ENCODE measurements at places on chromosomes 7 and 10. TPM values are rescaled to one million over a fixed set of nuclear protein-coding genes. Genes with fewer than 3 reads are reported as not detected.

- no peaks in the 10 kb centered on the region for H3K4me1 ChIP-seq
- H3K4me3 ChIP-seq = no peak overlapping the region
- H3K27ac ChIP-seq = no peak overlapping the region
Measured at GRCh38 chr10:71234970-71235685, 22.8 kb downstream of the UNC5B start.

Gene FOXI2
- not detected for total RNA-seq

- no peak overlapping the region for H3K4me3 ChIP-seq
- no peaks in the 10 kb centered on the region for H3K4me1 ChIP-seq
- H3K27ac ChIP-seq = no peak overlapping the region
- DNase-seq = no peak
- H3K27me3 ChIP-seq = no peaks in the 10 kb centered on the region
- no peaks in the 10 kb centered on the region for H3K36me3 ChIP-seq
Measured at GRCh38 chr7:100685631-100686145, 8.4 kb downstream of the GIGYF1 start.

DNA sequence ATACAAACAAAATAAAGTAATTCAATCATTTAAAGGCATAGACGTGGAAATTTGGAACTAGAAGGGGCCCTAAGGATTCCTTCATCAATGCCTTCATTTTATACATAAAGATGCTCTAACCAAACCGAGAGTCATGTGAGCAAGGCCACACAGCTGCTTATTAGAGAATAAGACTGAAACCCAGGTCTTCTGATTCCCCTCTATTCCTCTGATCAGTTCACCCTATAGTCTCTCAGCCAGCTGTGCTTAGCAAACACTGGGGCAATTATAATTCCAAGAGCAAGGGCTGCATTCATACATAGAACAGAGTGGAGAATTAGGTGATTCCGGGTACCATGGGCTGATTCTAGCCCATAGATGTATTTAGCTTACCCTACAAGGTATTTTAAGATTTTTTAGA lies 9.7 kb upstream of the XPNPEP1 start:
- no peaks in the 10 kb centered on the region for H3K27me3 ChIP-seq
- no peaks in the 10 kb centered on the region for H3K36me3 ChIP-seq
- H3K27ac ChIP-seq = no peak overlapping the region
- H3K4me1 ChIP-seq = peaks cover 14% of the 10 kb centered on the region

DNA sequence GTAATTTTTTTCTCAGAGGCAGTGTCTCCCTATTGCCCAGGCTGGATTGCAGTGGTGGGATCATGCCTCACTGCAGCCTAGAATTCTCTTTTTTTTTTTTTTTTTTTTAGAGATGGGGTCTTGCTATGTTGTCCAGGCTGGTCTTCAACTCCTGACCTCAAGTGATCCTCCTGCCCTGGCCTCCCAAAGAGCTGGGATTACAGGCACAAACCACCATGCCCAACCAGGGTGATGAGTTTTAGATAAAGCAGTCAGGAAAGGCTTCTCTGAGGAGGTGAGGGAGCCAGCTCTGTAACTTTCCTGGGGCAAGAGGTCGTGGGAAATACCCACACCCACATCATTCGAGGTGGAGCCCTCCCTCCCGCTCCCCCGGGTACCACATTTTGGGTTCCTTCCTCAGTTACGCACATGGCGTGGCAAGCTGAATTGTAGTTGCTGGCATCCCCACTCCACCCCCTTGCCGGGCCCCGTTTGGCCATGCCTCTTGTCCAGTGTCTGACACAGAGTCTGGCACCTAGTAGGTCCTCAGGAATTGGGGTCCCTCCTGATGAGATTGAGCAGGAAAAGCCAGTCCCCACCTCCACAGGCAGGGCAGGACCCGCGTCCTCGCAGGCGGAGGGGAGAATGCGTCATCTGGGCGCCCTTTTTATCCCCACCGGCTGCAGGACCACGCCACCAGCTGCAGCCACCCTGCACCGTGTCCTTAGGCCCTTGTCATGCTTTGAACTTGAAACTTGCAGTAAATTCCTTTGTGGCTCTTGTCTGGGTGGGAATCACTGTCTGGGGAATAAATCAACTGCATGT lies 43.4 kb downstream of the CLIP2 start:
- no peaks in the 10 kb centered on the region for H3K4me1 ChIP-seq
- H3K4me3 ChIP-seq = no peak overlapping the region
- no peaks in the 10 kb centered on the region for H3K36me3 ChIP-seq
- no peak for DNase-seq
- H3K27ac ChIP-seq = no peak overlapping the region
- no peaks in the 10 kb centered on the region for H3K27me3 ChIP-seq

Gene C10orf67
- 1.3 TPM for total RNA-seq
